ENCODE measurements at places on chromosomes 1 and 21. TPM values are rescaled to one million over a fixed set of nuclear protein-coding genes. Genes with fewer than 3 reads are reported as not detected.

KRTAP26-1 gene
- not detected for total RNA-seq

GRCh38 chr1:21447311-21447710 lies 7.4 kb downstream of the NBPF3 start:
- H3K4me1 ChIP-seq = peaks cover 3% of the 10 kb centered on the region
- H3K36me3 ChIP-seq = peaks cover 7% of the 10 kb centered on the region
- no peak overlapping the region for H3K4me3 ChIP-seq

GRCh38 chr1:3463013-3463385 lies 8.5 kb downstream of the ARHGEF16 start:
- no peak overlapping the region for H3K27ac ChIP-seq
- H3K4me1 ChIP-seq = no peaks in the 10 kb centered on the region
- DNase-seq = no peak
- H3K27me3 ChIP-seq = no peaks in the 10 kb centered on the region
- H3K36me3 ChIP-seq = no peaks in the 10 kb centered on the region

- H3K36me3 ChIP-seq = no peaks in the 10 kb centered on the region
- no peaks in the 10 kb centered on the region for H3K27me3 ChIP-seq
These were observed 95.8 kb upstream of the RGS4 start for GRCh38 chr1:162973381-162973795.

DNA sequence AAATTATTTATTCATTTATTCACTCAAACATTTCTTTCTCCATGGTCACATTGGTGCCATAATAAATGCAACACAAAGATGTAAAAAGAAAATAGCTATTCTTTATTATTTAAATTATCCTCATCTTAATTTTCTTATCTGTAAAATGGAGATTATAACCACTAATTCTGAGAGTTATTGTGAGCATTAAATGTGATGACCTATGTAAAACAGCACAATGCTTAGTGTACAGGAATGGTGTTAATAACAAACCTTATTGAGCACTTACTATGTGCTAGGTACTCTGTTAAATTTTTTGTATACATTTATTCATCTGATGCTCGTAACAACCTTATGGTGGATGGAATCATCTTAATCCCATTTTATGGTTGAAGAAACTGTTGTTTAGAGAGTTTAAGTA lies 84.6 kb downstream of the NTMT2 start:
- no peaks in the 10 kb centered on the region for H3K36me3 ChIP-seq
- no peak for DNase-seq
- peaks cover 5% of the 10 kb centered on the region for H3K27me3 ChIP-seq
- no peaks in the 10 kb centered on the region for H3K4me1 ChIP-seq
- H3K4me3 ChIP-seq = no peak overlapping the region

DNA sequence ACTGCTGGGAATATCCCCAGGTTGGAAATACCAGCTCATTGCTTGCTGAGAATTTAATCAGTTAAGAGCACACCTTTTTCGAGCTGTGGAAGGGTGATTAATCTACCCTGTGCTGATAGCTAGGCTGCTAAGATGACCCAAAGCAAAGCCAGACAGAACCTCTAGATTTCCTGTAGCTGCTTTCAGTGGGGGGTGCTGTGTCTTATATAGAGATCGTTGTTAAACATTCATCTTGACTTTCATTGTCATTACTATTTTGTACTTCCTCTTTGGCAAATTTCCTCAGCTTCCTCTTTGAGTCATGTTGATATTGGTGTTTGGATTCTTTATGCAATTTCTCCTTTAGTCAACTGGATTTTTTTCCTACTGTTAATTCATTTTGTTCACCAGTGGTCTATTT lies 155.3 kb downstream of the DISC1 start:
- H3K4me3 ChIP-seq = no peak overlapping the region
- no peak for DNase-seq
- H3K36me3 ChIP-seq = no peaks in the 10 kb centered on the region
- no peaks in the 10 kb centered on the region for H3K27me3 ChIP-seq
- H3K27ac ChIP-seq = no peak overlapping the region

DNA sequence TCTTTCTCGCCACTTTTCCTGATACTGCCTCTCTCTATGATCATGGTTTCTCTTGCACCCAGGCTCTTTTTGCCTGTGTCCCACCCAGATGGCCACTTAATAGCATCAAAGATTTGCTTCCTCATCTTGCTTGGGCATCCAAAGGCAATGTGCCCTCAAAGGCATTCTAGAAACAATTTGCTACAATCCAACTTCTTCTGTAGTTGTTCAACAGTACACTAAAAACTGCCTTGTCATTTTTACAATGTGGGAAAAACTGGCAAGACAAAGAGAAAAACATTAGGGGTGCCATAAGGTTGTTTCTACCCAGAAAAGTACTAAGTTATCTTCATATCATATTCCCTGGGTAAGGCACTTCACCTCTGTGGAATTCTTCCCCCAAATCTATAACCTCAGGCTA lies 16.5 kb upstream of the KLF18 start:
- H3K4me1 ChIP-seq = no peaks in the 10 kb centered on the region
- H3K4me3 ChIP-seq = no peak overlapping the region
- DNase-seq = no peak
- peaks cover 14% of the 10 kb centered on the region for H3K27me3 ChIP-seq

- H3K27ac ChIP-seq = no peak overlapping the region
- H3K27me3 ChIP-seq = peaks cover 9% of the 10 kb centered on the region
- peaks cover 8% of the 10 kb centered on the region for H3K4me1 ChIP-seq
- H3K4me3 ChIP-seq = no peak overlapping the region
These were observed 59.1 kb upstream of the CNTN2 start for GRCh38 chr1:204983881-204984280.

DNA sequence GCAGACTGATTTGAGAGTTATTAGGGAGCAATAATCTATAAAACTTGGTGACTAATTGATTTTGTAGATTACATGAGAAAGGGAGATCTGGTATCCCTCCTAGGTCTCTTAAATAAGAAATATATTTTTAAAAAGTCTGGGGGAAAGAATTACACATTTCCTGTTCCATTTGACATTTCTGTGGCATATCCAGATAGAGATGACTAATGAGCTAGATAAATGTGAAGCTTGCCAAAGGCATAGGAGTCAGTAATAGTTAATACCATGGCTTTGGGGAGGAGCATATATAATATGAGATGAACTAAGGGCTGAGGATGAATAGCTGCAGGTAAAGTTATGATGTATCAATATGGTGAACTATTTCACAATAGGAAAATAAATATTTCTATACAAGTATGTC lies 663.7 kb downstream of the PTPRC start:
- H3K4me3 ChIP-seq = no peak overlapping the region
- peaks cover 9% of the 10 kb centered on the region for H3K4me1 ChIP-seq
- peaks cover 16% of the 10 kb centered on the region for H3K27me3 ChIP-seq
- DNase-seq = no peak
- no peaks in the 10 kb centered on the region for H3K36me3 ChIP-seq

CD1E gene
- total RNA-seq = not detected

CSMD2 gene
- not detected for total RNA-seq

TMEM269 gene
- total RNA-seq = not detected

FMO1 gene
- total RNA-seq = not detected

DNA sequence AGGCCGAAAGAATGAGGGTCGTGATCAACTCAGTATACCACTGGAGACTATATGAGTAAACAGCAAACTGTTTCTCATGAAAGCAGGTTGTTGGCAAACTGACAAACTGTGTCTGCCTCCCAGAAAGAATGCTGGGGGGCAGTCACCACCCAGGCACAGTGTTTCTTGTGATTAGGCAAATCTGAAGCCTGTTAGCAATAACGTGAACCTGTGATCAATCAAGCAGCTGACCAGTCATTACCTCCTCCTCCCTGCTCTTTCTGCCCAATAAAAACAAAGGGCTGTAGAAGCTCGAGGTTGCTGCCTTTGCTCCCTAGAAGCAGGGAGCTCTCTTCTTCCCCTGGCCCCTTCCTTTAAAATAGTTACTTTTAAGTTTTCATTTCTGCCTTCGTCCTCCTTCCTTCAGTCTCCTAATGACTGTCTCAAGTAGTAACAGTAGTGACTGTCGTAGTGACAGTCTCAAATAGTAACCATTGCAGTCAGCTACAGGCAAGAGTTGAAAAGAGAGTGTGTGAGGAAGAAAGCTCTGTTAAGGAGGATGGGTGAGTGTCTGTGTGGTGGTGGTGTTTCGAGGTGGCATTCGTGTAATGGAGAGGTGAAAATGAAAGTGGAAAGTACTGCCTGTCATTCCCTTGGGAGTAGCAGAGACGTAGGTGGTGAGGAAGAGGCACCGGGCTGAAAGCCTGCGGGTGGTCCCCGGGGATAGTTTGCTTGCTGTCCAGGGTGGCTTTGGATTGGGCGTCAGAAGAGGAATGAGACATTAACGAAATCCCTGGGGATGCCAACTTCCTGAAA lies 14.5 kb downstream of the HHAT start:
- H3K4me3 ChIP-seq = no peak overlapping the region
- H3K27me3 ChIP-seq = peaks cover 1% of the 10 kb centered on the region
- H3K36me3 ChIP-seq = no peaks in the 10 kb centered on the region
- no peak for DNase-seq
- peaks cover 26% of the 10 kb centered on the region for H3K4me1 ChIP-seq

- peaks cover 27% of the 10 kb centered on the region for H3K36me3 ChIP-seq
- peak overlapping the region; percentile 97 for H3K27ac ChIP-seq
- no peaks in the 10 kb centered on the region for H3K27me3 ChIP-seq
- peaks cover 70% of the 10 kb centered on the region for H3K4me1 ChIP-seq
These were observed 36.8 kb upstream of the RUNX3 start for GRCh38 chr1:24966724-24967346.

DNA sequence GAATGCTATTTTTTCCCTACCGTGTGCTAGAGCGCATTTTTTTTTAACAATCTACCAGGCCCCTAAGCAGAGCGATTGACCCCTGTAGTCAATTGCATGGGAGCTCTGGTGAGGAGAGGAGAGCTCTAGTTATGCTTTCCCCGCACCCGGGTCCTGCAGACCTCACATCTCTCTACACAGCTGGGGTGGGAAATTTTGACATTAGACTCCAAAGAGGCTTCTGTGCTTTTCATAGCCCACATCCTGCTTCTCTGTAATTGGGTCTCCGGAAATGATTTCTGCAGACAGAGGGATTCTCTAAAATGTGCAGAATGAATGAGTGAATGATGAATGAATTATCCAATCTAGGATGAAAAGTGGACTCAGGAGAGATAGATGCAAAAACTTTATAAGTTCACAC lies 41.5 kb upstream of the DUSP10 start:
- peak; percentile 80 for DNase-seq
- no peaks in the 10 kb centered on the region for H3K36me3 ChIP-seq
- H3K27ac ChIP-seq = peak overlapping the region; percentile 52
- H3K4me1 ChIP-seq = peaks cover 64% of the 10 kb centered on the region
- H3K27me3 ChIP-seq = no peaks in the 10 kb centered on the region
- peak overlapping the region; percentile 54 for H3K4me3 ChIP-seq

DNA sequence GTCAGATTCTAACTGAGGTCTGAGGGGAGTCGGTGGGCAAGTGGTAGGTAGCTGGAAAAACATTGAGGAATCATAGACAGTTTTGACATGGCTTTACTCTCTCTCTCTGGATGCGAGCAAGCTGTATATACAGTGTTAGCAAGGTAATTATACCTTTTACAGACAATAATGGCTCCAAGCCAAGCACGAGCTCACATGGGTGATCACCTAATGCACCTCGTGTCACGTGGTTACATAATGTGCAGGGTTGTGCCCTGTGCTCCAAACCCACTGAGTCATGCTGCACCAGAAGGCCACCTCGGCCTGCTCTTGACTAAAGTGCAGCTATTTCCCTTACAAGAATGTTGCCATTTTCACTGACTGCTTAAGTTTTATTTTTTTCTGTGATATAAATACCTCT lies 7.6 kb upstream of the CLCA2 start:
- no peak for DNase-seq
- H3K27me3 ChIP-seq = no peaks in the 10 kb centered on the region
- H3K36me3 ChIP-seq = no peaks in the 10 kb centered on the region
- H3K4me3 ChIP-seq = no peak overlapping the region
- H3K27ac ChIP-seq = no peak overlapping the region

DNA sequence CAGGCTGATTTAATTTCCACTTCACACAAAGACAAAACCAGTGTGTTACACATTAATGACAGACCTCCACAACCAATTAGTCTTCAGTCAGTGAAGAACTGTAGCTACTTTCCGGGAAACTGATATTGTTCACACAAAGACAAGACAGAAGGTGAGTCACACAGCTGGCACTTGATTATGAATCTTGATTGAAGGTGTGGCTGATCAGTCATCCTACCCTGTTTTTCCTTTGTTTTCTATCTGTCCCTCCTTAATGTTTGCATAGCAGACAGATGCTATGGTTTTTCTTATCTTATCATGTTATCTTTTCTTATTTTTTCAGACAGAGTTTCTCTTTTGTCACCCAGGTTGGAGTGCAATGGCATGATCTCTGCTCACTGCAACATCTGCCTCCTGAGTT lies 185.1 kb upstream of the GREM2 start:
- no peak overlapping the region for H3K4me3 ChIP-seq
- no peaks in the 10 kb centered on the region for H3K4me1 ChIP-seq
- H3K27me3 ChIP-seq = no peaks in the 10 kb centered on the region
- H3K27ac ChIP-seq = no peak overlapping the region
- DNase-seq = no peak
- no peaks in the 10 kb centered on the region for H3K36me3 ChIP-seq

- DNase-seq = no peak
- H3K36me3 ChIP-seq = no peaks in the 10 kb centered on the region
- no peak overlapping the region for H3K4me3 ChIP-seq
- no peaks in the 10 kb centered on the region for H3K4me1 ChIP-seq
- peaks cover 8% of the 10 kb centered on the region for H3K27me3 ChIP-seq
- H3K27ac ChIP-seq = no peak overlapping the region
These were observed 41.9 kb downstream of the SPAG17 start for GRCh38 chr1:118143121-118143520.

GRCh38 chr21:42614396-42614795 lies 39.0 kb upstream of the PDE9A start:
- no peak overlapping the region for H3K27ac ChIP-seq
- H3K36me3 ChIP-seq = no peaks in the 10 kb centered on the region
- DNase-seq = peak; percentile 88
- peaks cover 11% of the 10 kb centered on the region for H3K4me1 ChIP-seq
- peaks cover 13% of the 10 kb centered on the region for H3K27me3 ChIP-seq

FCRL3 gene
- total RNA-seq = 0.05 TPM

DNA sequence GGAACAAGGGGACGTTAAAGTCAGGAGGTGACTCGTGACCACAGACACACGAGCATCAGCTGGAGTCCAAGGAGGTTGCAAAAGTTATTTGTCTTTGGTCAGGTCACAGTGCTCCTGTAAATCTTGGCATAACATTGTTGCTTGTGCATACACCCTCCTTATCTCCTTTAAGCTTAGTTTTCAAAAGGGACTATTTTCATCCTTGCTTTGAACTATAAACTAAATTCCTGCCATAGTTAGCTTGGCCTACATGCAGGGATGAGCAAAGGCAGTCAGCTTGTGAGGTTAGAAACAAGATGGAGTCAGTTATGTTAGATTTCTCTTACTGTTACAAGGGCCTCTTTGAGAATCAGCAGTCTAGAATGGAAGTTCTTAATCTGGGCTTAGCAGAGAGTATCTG lies 28.0 kb upstream of the FASLG start:
- no peak for DNase-seq
- H3K27ac ChIP-seq = no peak overlapping the region
- H3K36me3 ChIP-seq = no peaks in the 10 kb centered on the region
- peaks cover 37% of the 10 kb centered on the region for H3K4me1 ChIP-seq
- H3K27me3 ChIP-seq = peaks cover 11% of the 10 kb centered on the region
- H3K4me3 ChIP-seq = no peak overlapping the region

GRCh38 chr1:173527151-173527826 lies 50.2 kb downstream of the PRDX6 start:
- no peaks in the 10 kb centered on the region for H3K36me3 ChIP-seq
- no peak overlapping the region for H3K4me3 ChIP-seq
- no peak overlapping the region for H3K27ac ChIP-seq
- DNase-seq = no peak
- H3K27me3 ChIP-seq = peaks cover 2% of the 10 kb centered on the region

GRCh38 chr1:27358928-27359313 lies 7.8 kb downstream of the MAP3K6 start:
- no peaks in the 10 kb centered on the region for H3K27me3 ChIP-seq
- H3K36me3 ChIP-seq = peaks cover 4% of the 10 kb centered on the region
- no peak overlapping the region for H3K27ac ChIP-seq
- no peak for DNase-seq
- H3K4me1 ChIP-seq = peaks cover 29% of the 10 kb centered on the region

RIMS3 gene
- total RNA-seq = 2.0 TPM

Data from activated CD4-positive, alpha-beta T cell treated with anti-CD3 and anti-CD28 coated beads, Interleukin-2, amount 10 ng/mL, durations not matched to agents 24 days and 14 days (primary cell).